Activated T-cell treated with anti-CD3 and anti-CD28 coated beads, Interleukin-2, amount 50 U/mL, for 4 hours (primary cell): ENCODE measurements at places on chromosomes 5 and 9.

GRCh38 chr5:180026320-180026719, 45.2 kb downstream of the RNF130 start:
- no peak for DNase-seq

GRCh38 chr5:65133477-65134110, 348.1 kb downstream of the ADAMTS6 start:
- DNase-seq = no peak

DNA sequence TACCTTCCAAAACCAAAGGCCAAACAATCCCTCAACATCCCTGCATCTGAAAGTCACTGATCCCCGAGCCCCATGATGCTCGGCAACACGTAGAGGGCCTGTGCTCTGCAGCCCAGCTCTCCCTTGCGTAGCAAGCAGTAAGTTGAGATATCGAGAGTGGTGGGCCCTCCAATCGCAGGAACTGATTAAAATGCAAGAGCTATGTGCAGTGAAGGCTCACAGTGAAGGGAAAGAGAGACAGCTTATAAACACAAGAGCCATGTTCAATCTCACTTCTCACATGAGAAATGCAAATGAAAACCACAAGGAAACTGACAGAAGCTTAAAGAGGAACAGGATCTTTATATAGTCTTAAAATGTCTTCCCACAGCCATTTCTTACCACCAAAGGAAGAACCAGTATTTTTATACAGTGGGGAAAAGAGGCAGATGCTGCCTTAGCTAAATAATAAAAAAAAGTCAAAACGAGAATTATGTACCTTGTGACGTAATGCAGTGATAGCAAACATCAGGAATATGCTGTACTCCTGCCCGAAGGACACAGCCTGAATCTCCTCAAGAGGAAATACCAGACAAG, 24.6 kb downstream of the TTF1 start:
- no peak for DNase-seq

- DNase-seq = no peak
Measured at GRCh38 chr9:4137234-4137633, 162.6 kb downstream of the GLIS3 start.

DNA sequence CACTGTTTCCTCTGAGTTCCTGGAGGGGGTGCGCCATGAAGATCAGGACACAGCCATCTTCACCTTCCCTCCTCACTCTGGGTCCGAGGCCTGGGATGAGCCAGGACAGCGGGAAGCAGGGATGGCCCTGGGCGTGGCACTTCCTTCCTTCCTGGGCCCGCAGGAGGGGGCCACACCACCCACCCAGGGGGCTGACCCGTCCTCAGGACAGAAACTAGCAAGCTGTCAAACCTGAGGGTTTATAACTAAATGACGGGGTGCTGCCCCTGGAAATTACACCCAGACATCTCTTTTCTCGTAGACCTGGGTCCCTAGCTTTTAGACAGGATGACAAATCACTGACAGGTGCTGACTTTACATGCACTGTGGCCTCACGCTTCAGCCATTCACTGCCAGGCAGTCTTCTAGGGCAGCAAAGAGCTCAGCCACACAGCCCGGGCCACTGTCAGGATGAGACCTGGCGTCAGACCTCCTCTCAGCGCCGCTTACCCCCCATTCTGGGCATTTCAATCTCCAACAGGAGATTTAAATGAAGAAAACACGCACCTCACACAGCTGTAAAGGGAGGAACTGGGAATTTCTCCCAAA, 8.1 kb downstream of the FCN2 start:
- DNase-seq = no peak

- DNase-seq = no peak
Measured at GRCh38 chr9:92730897-92731296, 33.7 kb downstream of the BICD2 start.

DNA sequence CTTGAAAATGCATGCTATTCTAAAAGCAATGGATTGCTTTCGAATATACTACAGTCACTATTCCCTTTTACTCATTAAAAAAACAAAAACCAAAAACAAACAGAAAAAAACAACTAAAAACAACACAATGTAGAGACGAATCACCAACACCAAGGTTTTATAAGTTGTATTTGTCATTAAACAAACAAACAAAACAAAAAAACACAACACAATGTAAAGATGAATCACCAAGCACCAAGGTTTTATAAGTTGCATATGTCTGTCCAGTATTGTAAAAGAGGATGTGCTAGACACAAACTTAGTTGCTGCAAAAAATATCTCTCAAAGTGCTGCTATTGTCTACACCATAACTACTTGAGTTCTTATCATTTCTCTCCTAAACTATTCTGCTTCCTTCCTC, 1269.2 kb downstream of the EFNA5 start:
- DNase-seq = no peak

DNA sequence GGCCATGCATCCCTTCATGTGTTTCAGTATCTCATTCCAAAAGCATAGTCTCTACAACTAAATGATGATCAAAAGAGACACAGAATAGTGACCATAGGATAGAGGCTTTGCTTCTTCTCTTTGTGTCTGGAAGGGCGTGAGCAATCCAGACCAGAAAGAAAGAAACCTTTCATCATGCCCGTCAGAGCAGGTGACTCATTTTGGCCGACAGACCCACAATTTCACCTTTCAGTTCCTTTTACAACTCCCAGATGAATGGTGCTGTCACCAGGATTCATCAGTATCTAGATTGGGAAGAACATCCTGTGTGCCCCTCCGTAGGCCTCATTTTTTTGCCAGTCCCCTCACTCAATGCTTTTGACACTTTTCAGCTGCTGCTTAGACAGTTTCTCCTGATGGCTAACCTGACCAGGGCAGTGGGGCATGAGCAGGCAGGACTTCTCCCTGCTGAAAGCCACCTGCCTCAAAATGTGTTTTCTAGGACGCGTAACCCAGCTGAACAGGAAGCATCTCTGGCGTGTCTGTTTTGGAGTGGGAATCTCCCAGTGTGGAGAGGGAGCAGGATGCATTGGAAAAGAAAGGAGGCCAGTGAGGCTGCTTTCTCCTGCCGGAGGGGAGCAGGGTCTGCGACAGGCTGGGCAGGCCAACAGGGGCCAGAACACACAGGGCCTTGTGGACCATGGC, 21.2 kb downstream of the ABLIM3 start:
- DNase-seq = no peak

- no peak for DNase-seq
Measured at GRCh38 chr9:120870206-120870605, 6.8 kb downstream of the PHF19 start.
